ENCODE measurements at places on chromosomes 1 and 21.
A peak's percentile ranks its signal among the peaks of the same experiment; 100 is the strongest.

GRCh38 chr21:29318354-29318753 is 19.6 kb downstream of the BACH1 start:
- peak; percentile 36 for DNase-seq

DNA sequence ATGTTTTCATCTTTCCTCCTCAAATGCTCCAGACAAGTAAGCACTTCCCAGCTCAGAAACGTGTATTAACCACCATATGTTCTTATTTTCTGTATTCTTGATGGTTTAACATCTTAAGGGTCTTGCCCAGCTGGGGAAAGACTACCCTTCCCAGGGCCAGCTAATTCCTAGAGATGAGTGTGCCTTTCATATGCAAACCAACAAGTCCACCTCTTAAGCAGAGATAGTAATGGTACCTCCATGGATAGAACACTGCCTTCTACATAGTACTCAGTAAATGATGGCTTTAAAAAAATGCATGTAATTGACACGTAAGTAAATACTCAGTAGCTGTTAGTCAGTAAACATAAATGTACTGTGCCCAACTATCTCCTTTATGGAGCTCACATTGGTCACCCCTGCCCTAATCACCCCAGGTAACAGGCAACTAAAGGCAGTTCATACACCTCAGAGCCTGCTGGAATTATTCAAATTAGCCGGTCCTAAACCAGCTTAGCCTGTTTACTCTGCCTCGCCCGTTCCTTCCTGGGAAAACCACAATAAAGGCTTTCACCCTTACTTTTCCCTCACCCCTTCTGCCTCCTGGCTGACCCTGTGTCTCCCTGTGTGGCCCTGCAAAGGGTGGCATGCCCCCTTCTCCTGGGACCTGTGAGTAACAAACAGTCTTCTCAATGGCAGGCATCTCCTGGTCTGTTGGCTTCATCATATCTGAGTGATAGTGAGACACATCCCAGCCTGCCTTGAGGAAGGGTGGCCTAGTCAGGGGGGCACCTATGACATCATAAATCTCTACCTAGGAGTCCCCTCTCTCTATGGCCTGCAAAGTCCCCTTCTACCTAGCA is 40.1 kb upstream of the KLHDC7A start:
- DNase-seq, result no peak

DNA sequence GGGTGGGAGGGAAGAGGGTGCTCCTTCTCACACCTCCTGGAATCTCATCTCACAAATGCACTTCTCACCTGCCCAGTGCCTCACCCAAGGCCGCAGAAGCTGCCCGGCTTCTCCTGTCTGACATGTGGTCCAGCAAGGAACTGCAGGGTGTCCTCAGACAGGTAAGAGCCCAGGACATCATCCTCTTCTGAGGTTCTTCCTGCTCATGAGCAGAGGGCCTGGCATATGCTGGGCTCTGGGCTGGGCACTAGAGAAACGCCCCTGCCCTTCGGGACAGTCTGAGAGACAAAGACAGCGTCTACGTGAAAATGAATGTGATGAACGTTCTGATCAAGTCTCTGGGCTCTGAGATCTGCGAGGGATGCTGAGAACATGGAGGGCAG is 42.4 kb downstream of the PKP1 start:
- no peak for DNase-seq

DNA sequence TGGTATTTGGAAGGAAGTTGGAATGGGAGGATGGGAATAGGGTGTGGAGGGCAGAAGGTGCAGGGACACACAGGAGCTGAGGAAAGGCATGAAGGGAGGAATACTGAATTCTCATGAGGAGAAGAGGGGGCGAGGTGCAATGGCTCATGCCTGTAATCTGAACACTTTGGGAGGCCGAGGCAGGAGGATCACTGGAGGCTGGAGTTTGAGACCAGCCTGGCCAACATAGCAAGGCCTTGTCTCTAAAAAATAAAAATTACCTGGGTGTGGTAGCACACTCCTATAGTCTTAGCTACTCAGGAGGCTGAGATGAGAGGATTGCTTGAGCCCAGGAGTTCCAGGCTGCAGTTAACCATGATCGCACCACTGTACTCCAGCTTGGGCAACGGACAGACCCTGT is 117.3 kb downstream of the DTL start:
- no peak for DNase-seq

- DNase-seq, result no peak
Measured at GRCh38 chr1:92944901-92945747, 16.1 kb downstream of the DIPK1A start.

DNA sequence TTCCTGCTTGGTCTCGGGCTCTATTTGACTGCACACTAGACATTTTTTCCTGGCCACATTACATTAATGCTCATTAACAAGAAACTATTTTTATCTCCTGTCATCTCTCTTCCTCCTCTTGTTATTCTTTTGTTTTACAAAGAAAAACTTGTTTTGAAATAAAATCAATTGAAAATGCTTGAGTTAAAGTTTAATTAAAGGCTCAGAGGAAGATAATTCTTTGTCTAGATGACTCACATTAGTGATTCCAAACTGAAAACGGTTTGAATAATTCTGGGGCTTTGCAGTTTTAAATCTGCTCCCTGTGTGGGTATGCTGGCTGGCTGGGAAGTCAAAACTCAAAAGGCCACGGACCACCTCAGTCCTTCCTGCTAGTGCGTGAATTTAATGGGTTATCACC is 29.6 kb downstream of the RGS5 start:
- no peak for DNase-seq

DNA sequence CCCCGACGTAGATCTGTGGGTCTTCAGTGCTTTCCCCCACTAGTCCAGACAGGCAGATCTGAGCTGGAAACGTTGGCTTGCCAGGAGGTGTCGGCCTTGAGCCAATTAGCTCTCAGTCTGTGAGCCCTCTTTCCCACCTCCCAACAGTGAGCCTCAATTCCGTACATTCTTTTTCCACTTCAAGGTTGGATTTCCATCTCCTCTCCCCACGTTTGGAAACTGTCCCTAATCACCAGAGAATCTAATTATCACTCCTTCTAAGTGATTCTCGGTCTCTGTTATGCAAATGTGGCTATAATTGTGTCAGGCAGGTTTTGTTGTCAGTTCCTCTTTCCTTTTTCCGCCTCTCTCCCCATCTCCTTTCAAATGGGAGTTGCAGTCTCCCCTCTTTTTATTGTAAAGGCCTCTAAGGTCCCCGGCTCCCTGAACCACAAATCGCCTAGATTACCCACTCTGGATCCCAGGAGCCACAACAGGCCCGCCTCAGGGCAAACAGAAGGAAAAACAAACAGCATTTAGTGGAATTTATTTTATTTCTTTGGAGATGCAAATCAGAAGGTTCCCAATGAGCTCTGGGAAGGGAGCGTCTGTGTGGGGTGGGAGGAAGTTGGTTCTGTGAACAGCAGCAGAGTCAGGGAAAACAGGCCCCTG is 29.4 kb upstream of the LRRN2 start:
- no peak for DNase-seq

- no peak for DNase-seq
Measured at GRCh38 chr1:152878042-152878441, at the start of gene SMCP. SMCP (plus strand) TSS chr1:152878322; CDS start chr1:152884423, 6,101 bp downstream.

DNA sequence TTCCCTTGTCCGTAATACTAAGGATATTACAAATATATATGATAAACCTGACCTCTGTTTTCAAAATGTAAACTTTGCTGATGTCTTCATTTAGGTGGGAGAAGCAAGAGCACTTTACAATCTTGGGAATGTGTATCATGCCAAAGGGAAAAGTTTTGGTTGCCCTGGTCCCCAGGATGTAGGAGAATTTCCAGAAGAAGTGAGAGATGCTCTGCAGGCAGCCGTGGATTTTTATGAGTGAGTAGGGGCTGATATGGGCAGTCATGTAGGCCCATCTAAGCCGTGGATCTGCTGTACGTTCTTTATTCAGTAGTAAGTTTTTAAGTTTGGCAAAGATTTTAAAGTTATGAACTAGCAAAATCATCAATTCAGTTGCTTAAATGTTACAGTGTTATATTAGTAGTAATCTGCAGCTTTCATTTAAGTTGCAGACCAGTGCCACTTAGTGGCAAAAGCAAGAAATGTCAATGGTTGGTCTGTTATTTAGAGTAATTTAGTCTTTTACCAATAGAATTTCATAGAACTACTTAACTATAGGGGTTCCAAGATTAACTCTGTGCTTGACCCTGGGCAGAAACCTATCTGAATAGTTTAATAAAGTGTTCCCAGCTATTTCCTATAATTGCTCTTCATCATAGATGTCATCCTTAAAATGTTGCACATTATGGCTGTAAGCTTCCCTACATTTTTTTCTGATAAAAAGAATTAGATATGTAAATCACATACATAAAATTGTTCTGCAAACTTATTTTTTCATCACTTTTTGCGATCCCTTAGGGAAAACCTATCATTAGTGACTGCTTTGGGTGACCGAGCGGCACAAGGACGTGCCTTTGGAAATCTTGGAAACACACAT is 21.3 kb downstream of the GPSM2 start:
- no peak for DNase-seq

DNA sequence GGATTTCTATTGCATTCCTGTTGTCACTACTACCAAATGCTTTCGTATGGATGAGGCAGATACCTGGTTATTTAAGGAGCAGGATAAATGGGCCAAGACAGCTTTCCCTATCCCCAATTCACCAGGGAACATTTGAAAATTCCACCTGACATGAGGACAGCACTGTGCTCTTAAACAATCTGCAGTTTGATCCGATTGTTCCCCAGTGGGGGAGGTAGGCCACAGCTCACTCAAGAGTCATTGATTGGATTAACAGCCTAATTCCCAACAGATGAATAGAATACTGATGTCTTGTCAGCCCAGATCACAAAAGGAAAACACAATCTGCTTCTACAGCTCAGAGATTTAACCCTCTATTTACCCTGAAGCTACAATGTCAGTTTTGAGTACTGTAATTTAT is 123.9 kb downstream of the LHX4 start:
- no peak for DNase-seq

DNA sequence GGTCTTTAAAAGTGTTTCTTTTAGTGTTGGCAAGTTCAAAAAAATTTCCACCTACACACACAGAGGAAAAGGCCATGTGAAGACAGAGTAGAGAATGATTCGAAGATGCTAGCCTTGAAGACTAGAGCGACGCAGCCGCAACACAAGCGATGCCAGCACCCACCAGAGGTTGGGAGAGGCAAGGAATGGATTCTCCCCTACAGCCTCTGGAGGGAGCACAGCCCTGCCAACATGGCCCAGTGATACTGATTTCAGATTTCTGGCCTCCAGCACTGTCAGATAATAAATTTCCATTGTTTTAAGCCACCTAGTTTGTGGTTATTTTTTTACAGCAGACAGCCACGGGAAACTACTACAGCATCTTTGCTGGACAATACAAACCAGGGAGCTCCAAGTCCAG is 6.9 kb upstream of the ADAR start:
- DNase-seq, result no peak

All from left lung (tissue), 14 donors.